ENCODE measurements at places on chromosomes 5 and 9. TPM values are rescaled to one million over a fixed set of nuclear protein-coding genes. Genes with fewer than 3 reads are reported as not detected.

The DCANP1 gene
- total RNA-seq: not detected

The OTP gene
- total RNA-seq: not detected

The WASHC1 gene
- 7.4 TPM for total RNA-seq

GRCh38 chr5:158154226-158155005 lies 295.5 kb upstream of the CLINT1 start:
- peak; percentile 87 for DNase-seq

The ADGRD2 gene
- not detected for total RNA-seq

GRCh38 chr5:67680099-67680498 lies 483.5 kb upstream of the CD180 start:
- no peak for DNase-seq

Measured in bronchial epithelial cell (primary cell).